Cortex of kidney (tissue), 1 donor: ENCODE measurements at places on chromosomes 11 and 22.
A peak's percentile ranks its signal among the peaks of the same experiment; 100 is the strongest.

- no peak for DNase-seq
Measured at GRCh38 chr11:99311870-99312269, 291.1 kb downstream of the CNTN5 start.

- peak; percentile 95 for DNase-seq
Measured at GRCh38 chr22:20858615-20859416, at the start of the genes PI4KA and SNAP29. Gene PI4KA (minus strand): TSS chr22:20858811. CDS start chr22:20858725, 86 bp downstream. Gene SNAP29 (plus strand): TSS chr22:20859007. CDS start chr22:20859111, 104 bp downstream.

DNA sequence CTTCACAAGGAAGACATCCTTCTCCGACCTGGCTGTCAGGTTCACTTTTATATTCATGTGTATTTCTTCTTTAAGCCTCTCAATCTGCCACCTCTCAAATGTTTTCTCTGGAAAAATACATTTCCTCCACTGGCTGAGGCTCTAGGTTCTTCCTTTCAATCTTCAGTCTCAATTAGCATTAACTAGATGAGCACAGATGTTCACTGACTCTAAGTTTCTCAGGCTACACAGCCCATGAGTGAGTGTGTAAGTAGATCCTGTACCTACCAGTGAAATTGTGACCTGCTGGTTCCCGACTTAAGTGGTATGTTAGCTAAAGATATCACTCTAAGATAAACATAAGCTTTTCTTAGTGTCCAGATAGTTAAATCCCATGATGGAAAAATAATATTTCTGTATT lies 206.9 kb downstream of the ADAMTS15 start:
- DNase-seq: no peak

DNA sequence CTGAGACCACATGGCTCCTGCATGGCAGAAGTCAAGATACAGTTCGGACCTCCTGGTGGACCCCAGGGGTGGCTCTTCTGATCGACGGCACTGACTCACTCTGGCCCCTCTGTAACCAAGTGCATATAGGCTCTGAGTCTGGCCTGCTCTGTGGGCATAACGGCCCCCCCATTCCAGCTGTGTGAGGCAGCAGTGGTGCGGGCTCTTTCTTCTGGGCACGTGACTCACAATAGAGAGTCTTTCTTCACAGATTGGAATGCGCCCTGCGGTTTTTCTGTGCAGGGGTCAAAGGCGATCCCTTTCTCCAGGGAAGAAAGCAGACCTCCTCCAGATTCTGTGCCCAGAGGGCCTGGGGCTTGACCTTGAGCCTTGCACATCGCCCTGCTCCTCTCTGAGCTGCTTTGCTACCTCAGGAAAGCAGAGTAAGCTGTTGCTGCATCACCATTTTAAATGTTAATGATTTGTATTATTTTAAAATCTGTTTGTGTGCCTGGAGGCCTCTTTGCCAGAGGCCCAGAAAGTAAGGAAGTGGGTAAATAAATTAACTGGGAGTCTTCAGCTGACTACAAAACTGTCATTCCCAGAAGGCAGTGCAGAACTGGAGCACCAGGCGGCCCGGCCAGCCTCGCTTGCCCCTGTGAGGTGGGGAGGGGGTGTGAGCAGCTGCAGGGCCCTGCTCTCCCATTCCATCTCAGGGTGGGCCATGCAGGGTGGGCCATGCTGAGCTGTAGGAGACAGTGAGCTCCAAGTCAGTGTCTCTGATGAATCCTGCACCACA lies 199.0 kb downstream of the GRIK4 start:
- DNase-seq: no peak
